Activated T-cell treated with anti-CD3 and anti-CD28 coated beads for 24 hours (primary cell): ENCODE measurements at places on chromosomes 4 and X.

DNA sequence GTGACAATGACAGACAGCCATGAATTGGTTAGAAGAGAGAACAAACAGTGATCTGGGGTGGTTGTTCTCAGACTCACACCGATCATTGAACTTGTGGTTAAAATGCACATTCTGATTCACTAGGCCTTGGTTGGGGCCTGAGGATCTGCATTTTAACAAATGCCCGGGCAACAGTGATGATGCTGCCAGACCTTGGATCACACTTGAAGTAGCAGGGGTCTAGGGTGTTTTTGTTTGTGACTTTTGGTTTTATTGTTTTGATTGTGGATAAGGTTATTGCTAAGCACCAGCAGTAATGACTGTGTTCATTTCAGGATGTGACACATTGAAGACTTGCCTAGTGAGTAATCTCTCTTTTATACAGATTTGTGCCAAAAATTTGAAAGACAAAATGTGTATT is 36.5 kb downstream of the TXLNG start:
- DNase-seq, result no peak

GRCh38 chrX:40474205-40474626 is 106.6 kb upstream of the ATP6AP2 start:
- no peak for DNase-seq

DNA sequence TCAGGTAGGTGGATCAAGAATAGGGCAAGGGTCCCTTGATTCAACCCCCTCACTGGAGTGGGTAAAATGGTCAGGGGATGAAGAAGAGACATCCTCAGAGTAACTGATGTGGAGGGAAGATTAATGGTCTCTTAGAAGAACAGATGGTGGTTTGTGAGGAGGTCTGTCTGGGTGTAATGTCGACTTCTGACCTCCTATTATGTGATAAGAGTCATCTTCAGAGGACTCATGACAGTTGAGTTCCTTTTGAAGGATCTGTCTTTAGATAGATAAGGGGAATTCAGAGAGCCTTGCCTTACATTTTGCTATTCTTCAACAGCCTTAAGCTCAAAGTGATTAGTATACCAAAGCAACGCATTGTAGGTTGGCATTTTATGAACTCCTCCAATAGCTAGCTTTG is 27.1 kb upstream of the MAGEA8 start:
- DNase-seq, result no peak

DNA sequence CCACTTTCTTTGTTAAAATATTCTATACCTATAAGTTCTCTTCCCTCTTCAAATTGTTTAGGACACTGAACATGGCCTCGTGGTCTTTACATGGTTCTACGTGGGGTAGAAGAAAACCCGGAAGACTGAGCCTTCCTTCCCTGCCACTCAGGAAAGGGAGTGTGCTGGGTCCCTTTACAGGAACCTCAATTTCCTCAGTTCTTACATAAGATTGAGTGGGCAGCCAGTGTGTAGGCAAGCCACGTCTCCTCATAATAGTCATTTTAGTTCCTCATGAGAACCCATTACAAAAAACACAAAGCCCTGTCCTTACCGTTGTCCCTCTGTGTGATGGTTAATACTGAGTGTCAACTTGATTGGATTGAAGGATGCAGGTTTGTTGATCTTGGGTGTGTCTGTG is 28.7 kb upstream of the SMIM10L2A start:
- DNase-seq, result no peak

GRCh38 chr4:153510252-153511001 is 44.3 kb downstream of the TMEM131L start:
- no peak for DNase-seq

DNA sequence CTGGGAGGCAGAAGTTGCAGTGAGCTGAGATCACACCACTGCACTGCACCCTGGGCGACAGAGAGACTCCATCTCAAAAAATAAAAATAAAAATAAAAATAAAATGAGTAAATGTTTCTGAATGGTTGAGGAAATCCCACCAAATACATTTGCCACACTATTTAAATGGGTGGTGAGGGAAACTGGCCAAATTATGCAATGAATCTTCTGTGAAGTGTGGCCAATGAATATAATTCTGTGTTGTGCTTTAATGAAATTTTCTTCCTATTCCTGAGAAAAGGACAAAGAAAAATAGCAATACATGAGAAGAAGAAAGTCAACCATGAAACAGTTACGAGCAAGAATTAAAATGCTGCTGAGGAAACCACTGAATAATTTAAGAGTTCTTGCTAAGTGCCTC is 69.9 kb downstream of the CAMK2D start:
- DNase-seq, result no peak
